ENCODE measurements at places on chromosomes 6 and 20.

GRCh38 chr6:32118782-32119628 lies 9.0 kb downstream of the ATF6B start:
- peak; percentile 44 for DNase-seq

GRCh38 chr20:9087531-9088217 lies 18.8 kb downstream of the PLCB4 start:
- DNase-seq = no peak

GRCh38 chr20:44099832-44100231 lies 87.2 kb downstream of the JPH2 start:
- no peak for DNase-seq

DNA sequence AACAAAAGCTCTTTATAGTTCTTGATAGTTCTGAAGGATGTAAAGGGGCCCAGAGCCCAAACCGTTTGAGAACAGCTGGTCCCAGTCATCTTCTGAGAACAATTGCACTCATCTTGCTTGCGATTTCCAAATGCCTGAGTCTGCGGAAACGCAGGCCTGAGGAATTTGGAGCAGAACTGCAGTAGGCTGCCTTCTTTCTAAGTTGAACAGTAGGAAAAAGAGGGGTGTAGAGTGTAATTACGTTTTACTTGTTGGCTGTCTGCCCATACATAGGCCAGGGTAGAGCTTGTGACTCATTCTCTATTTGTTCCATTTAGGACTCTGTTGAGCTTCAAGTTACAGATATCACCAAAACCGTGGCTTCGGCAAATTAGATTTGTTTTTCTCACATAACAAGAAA lies 42.0 kb upstream of the KIF16B start:
- DNase-seq = no peak

DNA sequence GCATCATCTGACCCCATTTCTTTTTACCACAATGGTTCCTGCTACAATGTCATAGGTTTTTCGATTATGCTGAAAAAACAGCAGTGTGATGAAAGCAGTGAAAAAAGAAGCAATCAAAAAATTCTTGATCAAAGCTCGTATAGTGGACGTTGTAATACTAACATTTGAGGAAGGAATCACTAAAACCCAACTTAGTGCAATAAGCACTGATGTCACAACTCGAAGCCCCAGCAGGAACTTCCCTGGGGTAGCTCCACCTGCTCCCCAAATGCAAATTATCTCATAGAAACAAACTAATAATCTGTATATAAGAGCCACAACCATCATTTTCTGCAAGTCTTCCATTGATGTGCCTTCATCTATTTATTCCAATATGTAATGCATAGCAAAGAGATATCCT lies 285.6 kb upstream of the SGK1 start:
- DNase-seq = no peak

GRCh38 chr6:81561071-81561564 lies 191.4 kb downstream of the TENT5A start:
- no peak for DNase-seq

GRCh38 chr20:32697608-32698007 lies 23.9 kb upstream of the C20orf203 start:
- no peak for DNase-seq

GRCh38 chr20:37881601-37882343 lies 21.2 kb upstream of the VSTM2L start:
- DNase-seq = no peak

DNA sequence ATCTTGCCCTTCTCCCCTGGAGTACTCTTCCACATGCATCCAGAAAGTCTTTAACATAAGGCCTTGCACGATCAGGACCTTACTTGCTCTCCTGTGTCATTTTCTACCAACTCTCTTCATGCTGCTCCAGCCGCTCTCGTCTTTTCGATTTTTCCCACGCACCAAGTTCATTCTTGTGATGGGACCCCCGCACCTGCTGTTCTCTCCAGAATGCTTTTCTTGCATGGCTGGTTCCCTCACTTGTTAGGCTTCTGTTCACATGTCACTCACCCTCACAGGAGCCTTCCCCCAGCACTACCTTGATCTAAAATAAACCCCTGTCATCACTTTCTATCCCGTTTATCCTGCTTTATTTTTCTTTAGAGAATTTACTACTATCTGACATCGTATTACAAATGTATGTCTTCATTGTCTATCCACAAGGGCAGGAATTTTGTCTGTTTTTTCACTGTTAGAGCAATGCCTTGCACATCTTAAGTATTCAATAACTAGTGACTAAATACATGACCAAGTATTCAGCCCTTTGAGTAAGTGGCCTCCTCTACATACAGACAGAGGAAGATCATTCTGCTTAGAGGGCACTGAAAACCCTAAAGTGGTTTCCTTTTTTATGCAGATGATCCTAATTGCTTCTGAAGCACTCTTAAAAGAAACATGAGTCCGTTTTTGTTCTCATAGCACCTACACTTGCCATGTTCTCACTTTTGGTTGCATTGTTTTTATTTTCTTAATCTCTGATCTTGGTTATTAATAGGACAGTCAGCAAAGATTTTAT lies 166.9 kb downstream of the SLC16A10 start:
- no peak for DNase-seq

DNA sequence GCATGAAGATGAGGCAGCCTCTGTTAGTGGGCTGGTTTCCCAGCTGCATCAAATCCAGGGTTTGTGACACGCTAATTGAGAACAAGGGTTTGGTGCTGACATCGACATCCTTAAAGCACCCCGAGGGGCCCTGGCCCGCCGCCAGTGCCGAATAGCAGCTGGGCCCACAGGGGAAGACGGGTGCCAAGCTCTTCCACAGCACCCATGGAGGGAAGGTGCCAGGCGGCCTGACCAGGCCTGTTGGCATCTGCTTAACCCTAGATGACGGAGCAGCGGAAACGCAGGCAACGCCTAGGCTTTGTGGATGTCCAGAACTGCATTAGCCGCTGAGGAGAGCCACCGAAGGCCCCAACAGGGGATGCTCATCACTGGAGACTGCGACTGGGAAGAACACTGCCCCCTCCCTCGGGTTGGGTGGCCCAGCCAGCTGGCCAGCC lies 16.0 kb downstream of the UQCC2 start:
- no peak for DNase-seq

DNA sequence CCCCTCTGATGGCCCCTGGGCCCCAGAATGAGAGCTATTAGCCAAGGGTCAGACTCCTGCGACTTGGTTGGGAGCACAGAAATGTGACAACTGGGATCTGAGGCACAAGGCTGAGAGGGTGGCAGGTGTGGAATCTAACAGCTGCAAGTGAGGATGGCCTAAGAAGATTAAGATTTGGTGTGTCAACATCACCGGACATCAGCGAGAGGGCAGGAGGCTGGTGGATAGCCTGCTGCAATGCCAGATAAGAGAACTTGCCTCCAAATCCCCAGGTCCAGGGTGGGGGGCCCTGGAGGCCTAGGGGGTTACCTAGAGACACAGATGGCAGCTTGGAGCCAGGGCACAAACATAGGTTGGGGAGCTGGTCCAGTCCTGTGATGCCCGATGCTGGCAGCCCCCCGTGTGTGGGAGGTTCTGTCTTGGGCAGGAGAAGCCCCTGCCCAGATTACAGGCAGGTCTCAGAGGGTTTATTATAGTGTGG lies 155.8 kb downstream of the GRM4 start:
- DNase-seq = no peak

DNA sequence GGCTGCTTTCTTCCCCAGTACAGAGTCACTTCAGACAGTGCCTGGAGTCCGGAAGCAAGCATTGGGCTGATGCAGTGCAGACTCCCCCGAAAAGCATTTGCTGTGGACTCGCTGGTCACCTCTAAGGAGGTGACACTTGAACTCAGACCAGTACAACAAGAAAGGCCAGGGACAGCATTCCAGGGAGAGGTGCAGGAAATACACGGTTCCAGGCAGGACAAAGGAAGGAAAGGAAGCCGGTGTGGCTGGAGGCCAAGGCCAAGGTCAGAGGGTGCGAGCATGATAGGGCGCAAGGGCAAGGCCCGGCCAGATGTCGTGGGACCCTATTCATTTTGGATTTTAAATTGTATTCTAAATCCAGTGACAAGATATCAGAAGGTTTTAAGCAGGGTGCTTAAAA lies 160.9 kb downstream of the ZMYND8 start:
- no peak for DNase-seq

DNA sequence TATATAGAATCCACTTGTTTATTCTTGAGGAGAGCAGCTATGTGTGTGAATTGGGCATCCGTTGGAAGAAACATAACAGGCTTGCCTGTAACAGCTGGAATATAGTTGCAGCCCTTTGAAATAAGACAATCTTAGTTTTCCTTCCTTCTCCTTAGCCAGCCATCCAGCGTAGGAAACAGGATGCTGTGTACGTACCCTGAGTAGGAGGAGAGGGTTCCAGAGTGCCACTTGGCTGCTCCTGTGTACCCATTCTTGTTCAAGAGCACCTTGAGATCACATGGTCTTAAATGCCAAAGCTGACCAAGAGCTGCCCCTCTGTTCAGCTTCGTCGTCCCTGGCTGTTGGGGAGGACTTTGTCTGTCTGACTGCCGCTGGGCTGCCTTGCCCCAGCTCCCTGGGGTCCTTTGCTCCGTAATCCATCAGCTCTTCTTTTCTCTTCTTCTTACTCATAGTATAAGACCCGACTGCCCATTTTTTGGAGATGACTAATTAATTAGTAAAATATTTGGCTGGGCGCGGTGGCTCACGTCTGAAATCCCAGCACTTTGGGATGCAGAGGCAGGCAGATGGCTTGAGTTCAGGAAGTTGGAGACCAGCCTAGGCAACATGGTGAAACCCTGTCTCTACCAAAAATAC lies 49.0 kb downstream of the RREB1 start:
- DNase-seq = no peak

DNA sequence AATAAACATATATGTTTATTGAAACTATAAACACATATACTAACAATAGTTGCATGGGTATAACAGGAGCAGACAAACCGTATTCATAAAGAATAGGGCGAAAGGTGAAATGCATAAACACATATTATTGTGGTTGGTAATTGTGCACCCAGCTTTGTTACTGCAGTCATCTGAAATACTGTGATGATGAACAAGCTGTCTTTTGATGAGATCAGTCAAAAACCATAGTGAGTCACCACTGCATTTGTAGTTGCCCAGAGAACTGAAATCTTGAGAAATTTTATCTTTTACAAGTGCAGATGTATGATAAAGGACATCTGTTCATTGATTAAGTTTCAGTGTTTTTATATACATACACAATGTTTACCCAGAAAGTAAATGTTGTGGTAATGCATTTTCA lies 133.7 kb downstream of the MYO6 start:
- peak; percentile 63 for DNase-seq

GRCh38 chr20:64222291-64222735 lies 33.2 kb upstream of the PCMTD2 start:
- DNase-seq = no peak

DNA sequence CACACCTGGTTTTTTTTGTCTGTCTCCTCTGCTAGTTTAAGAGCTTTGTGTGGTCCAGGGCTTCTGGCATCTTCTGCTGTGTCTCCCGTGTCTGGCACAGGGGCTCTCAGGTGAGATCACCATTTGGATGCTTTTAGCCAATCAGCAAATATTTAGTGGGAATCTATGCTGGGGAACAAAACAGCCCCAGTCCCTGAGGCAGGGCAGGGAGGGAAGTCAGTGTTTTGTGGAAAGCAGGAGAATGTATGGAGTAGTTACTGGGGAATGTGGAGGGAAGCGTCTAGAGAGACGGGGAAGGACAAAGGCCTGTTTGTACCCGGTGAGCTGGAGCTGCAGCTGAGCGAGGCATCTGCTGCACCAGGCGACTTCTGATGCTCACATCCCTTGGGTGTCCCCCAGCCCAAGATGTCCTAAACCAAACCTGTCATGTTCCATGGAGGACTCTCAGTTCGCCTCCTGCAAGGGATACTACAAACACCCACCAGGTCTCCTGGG lies 49.3 kb upstream of the NNAT start:
- DNase-seq = no peak

- no peak for DNase-seq
Observed at GRCh38 chr6:145247692-145248419, 487.5 kb downstream of the EPM2A start.

GRCh38 chr20:54190217-54190616 lies 16.4 kb upstream of the CYP24A1 start:
- DNase-seq = no peak
